Esophagus muscularis mucosa (tissue), 4 donors: ENCODE measurements at places on chromosomes 7 and 10. TPM values are rescaled to one million over a fixed set of nuclear protein-coding genes. Genes with fewer than 3 reads are reported as not detected.

Gene GNGT1
- not detected for total RNA-seq

Gene CTAGE15
- total RNA-seq = not detected

Gene ADAM8
- 8.9 TPM for total RNA-seq

Gene ERVW-1
- total RNA-seq = not detected

Gene SNX10
- total RNA-seq = 4.0 TPM

Gene LIPN
- total RNA-seq = not detected

Gene OPN4
- total RNA-seq = 0.32 TPM

Gene C10orf62
- total RNA-seq = not detected

Gene GARIN1A
- 2.9 TPM for total RNA-seq

Gene CPA4
- not detected for total RNA-seq

Gene ATOH7
- total RNA-seq = not detected

Gene WDR11
- 35.0 TPM for total RNA-seq

Gene PVRIG
- 1.5 TPM for total RNA-seq

Gene DDC
- not detected for total RNA-seq

Gene GALNT17
- 80.4 TPM for total RNA-seq
